ENCODE measurements at places on chromosomes 3 and 15.

- DNase-seq = no peak
These were observed 17.7 kb downstream of the CRTAP start for GRCh38 chr3:33131331-33132018.

DNA sequence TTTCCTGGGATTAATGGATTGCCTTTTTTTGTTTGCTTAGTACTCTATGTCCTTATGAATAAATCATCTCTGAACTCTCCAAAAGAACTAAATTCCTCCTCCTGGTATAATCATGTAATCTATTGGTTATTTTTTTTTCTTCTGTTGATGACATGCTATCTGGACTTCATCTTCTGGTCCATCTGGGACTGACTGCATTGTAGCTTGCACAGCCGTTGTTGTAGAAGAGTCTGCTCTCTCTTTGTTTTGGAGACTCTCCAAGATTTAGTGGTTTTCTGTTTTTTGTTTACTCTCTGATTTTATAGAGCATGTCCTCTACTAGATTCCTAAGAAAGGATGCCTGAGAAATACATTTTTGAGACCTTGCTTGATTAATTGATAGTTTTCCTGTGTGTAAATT, 19.1 kb downstream of the IREB2 start:
- DNase-seq = no peak

GRCh38 chr15:25185156-25185710, 230.4 kb downstream of the SNRPN start:
- no peak for DNase-seq

GRCh38 chr15:100810831-100811230, 68.8 kb upstream of the ALDH1A3 start:
- no peak for DNase-seq

DNA sequence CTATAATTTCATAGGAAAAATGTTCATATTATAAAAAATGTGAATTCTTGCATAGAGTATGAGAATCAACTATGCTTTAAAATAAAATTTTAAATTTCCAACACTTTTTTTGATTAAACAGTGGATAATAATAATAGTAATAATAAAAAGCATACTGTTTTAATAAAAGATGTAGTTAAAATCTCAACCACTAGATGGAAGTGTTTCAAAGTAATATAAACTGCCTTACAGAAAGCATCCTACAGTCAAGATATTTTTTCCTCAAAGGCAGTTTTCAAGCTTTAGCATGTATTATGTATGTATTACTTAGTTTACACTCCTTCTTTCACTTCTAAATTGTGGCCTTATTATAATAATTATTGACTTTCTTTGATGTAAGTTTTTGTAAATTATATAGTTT, 217.5 kb downstream of the CHL1 start:
- no peak for DNase-seq

DNA sequence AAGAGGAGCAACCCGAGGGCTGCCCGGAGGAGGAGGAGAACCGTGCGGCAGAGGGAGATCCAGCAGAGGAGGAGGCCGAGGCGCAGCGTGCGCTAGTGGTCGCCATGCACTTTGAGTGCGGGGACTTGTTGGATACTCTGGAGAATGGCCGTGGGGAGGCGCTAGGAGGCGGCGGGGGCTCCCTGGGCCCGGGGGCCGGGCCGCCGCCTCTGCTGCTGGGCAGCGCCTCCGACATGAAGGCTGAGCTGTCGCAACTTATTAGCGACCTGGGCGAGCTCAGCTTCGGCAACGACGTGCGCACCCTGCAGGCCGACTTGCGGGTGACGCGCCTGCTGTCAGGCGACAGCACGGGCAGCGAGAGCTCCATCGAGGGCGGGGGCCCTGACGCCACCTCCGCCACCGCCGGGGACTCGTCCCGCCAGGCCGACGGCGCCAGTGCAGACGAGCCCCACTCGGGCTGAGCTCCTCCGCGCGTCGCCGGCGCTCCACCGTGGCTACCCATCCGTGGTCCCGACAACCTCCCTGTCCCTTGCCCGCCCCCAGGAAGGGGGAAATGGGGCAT, 2.0 kb downstream of the FAM43A start:
- peak; percentile 59 for DNase-seq

GRCh38 chr15:91929509-91929908, 76.0 kb downstream of the SLCO3A1 start:
- no peak for DNase-seq

GRCh38 chr15:86040356-86041033, 39.2 kb upstream of the AGBL1 start:
- no peak for DNase-seq

DNA sequence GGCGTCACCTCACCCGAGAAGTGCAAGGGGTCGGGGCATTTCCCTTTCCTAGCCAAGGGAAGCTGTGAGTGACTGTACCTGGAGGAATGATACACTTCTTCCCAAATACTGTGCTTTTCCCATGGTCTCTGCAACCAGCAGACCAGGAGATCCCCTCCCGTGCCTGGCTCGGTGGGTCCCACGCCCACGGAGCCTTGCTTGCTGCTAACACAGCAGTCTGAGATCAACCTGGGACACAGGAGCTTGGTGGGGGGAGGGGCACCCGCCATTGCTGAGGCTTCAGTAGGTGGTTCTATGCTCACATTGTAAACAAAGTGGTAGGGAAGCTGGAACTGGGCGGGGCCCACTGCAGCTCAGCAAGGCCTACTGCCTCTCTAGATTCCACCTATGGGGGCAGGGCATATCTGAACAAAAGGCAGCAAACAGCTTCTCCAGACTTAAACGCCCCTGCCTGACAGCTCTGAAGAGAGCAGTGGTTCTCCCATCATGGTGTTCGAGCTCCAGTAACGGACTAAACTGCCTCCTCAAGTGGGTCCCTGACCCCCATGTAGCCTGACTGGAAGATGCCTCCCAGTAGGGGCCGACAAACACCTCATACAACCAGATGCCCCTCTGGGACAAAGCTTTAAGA, 31.4 kb upstream of the ABHD5 start:
- no peak for DNase-seq

DNA sequence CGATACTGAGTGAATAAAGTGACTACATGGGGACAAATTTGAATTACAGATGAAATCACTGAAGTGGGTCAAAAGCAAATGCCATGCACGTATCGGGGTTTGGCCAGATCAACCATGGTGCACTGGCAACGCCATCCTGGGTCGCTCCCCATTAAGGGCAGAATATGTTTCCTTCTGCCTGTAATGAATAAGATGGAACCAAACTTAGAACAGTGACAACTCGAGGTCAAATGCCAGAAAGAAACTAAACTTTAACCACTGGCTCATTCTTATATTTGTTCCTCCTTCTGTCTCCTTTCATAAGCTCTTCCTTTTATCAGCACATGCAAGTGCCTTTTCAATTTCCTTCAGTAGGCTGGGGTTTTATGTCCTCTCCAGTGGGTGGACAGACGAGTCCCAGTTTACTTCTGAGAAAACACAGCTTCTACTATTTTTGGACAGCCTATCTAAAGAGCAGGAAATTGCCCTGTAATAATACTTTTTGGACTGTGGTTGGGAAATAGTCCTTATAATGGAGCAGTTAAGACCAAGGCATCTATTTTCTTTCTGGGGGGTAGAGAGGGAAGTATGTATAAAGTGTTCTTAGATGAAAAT, 61.4 kb downstream of the WHAMM start:
- DNase-seq = no peak

DNA sequence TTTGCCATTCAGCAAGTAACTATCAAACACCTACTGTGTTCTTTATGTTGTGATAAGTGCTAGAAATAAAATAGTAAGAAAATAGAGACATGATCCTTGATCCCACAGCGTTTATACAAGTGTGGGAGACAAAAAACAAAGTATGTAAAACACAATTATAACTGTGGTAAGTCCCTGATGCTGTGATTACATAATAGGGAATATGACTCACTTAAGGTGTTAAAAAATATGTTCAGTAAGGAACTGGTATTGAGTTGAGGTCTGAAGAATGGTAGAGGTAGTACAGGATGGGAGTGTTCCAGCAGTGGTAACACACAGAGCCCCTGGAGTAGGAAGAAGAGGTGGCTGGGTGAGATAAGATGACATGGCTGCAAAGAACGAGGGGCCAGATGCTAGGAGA, 132.1 kb upstream of the TMC3 start:
- DNase-seq = no peak

GRCh38 chr3:99873269-99874102, 55.8 kb downstream of the CMSS1 start:
- DNase-seq = no peak

DNA sequence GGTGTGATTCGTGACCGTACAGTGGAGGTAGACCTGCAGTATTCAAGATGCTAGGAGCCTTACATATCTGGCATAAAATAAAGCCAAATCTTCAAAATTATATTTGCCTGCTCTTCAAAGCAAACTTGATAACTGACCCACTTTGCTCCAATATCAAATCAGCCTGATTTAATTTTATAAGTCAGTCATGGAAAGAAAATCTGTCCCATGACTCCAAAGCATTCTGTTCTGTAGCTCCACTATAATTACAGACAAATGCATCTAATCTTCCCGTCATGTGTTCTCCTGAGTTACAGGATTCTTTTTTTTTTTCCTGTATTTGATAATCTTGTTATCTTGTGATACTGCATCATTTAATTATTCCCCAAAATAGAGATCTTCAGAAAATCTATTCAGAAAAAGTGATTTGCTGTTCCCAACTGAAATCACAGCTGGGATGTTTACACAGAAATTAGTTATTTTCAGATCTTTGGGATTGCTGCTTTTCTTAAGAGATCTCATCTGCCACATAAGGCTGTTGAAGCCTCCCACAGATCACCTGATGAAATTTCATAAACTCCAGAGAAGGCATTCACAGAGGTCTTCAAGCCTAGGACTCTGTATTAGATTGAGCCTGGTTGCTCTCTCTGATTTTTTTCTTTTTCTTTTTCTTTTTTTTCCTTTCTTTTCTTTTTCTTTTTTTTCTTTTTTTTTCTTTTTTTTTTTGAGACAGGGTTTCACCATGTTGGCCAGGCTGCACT, 27.2 kb downstream of the TIMP4 start:
- DNase-seq = no peak
